ENCODE measurements at places on chromosomes 7 and 10. TPM values are rescaled to one million over a fixed set of nuclear protein-coding genes. Genes with fewer than 3 reads are reported as not detected.

- H3K27ac ChIP-seq: no peak overlapping the region
- H3K4me3 ChIP-seq: no peak overlapping the region
- H3K4me1 ChIP-seq: peaks cover 2% of the 10 kb centered on the region
- H3K27me3 ChIP-seq: peaks cover 16% of the 10 kb centered on the region
- no peaks in the 10 kb centered on the region for H3K36me3 ChIP-seq
- no peak for DNase-seq
These were observed 293.3 kb upstream of the SP4 start for GRCh38 chr7:21134631-21135030.

GRCh38 chr10:49168831-49169500 is 19.2 kb downstream of the TMEM273 start:
- no peaks in the 10 kb centered on the region for H3K36me3 ChIP-seq
- H3K27ac ChIP-seq: no peak overlapping the region
- H3K4me3 ChIP-seq: no peak overlapping the region
- H3K4me1 ChIP-seq: no peaks in the 10 kb centered on the region

DNA sequence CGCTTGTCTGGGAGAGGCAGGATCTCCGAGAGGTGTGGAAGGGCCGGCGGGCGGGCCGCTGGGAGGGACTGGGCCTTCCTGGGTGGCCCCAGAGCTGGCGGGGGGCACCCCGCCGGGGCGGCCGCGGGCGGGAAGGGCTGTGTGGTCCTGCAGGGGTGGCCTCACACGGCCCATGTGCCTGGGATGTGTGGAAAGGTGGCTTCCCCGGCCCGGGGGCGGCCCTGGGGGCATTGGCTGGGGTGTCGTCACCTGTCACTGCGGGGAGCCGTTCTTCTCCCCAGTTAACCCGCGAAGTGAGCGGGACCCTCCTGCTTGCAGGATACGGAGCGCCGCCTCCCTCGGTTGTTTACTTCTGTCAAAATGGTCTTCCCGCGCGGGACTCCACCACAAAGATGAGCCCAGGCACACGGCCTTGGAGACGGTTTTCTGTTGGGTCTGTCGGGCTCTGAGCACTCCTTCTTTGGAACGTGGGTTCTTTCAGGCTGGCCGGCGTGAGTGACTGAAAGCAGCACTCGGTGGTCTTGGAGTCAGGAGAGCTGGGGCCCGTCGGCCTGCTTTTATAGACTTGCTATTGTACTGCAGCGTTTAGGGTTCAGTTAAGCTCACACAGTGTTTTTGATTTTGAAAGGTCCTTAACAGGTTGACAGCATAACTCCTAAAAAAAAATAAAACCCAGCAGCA is 700 bp downstream of the SMC3 start:
- DNase-seq: peak; percentile 82
- peak overlapping the region; percentile 97 for H3K4me3 ChIP-seq
- peak overlapping the region; percentile 99 for H3K27ac ChIP-seq
- no peaks in the 10 kb centered on the region for H3K27me3 ChIP-seq
- H3K4me1 ChIP-seq: no peaks in the 10 kb centered on the region
- H3K36me3 ChIP-seq: peaks cover 29% of the 10 kb centered on the region

GRCh38 chr7:70571403-70571934 is 560.5 kb upstream of the GALNT17 start:
- H3K36me3 ChIP-seq: no peaks in the 10 kb centered on the region
- peak; percentile 49 for DNase-seq
- H3K27ac ChIP-seq: peak overlapping the region; percentile 86
- H3K27me3 ChIP-seq: no peaks in the 10 kb centered on the region
- peak overlapping the region; percentile 22 for H3K4me3 ChIP-seq

DNA sequence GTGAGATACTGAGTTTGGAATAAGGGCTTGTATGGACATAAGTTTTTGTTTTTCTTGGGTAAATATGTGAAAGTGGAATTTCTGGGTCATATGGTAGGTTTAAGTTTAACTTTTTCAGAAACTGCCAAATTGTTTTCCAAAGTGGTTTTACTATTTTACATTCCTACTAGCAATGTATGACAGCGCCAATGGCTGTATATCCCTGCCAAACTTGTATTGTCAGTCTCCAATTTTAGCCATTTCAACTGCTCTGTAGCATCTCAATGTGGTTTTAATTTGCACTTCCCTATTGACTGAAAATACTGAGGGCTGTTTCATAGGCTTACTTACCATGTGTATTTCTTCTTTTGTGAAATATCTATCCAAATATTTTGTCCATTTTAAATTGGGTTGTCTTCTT is 90.5 kb upstream of the ZNF32 start:
- no peak overlapping the region for H3K27ac ChIP-seq
- H3K27me3 ChIP-seq: no peaks in the 10 kb centered on the region
- no peaks in the 10 kb centered on the region for H3K36me3 ChIP-seq
- no peak for DNase-seq

- H3K27ac ChIP-seq: no peak overlapping the region
- peaks cover 3% of the 10 kb centered on the region for H3K4me1 ChIP-seq
These were observed 101.2 kb upstream of the RPA3 start for GRCh38 chr7:7819442-7820247.

DNA sequence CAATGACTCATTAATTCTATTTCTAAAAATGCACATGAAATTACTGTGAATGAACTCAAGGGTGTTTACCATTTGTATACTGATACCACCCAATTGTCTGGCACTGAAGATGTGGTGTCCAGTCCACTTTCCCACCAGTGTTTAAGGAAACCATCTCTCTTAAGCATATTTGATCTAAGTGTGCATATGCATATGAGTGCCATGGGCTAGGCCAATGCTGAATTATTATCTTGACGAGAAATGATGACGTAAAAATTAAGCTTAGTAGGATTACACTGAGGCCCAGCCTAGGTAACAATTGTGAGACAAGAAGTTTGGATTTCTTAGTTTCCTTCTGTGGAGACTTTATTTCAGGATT is 59.7 kb downstream of the SVIL start:
- no peaks in the 10 kb centered on the region for H3K4me1 ChIP-seq
- H3K36me3 ChIP-seq: no peaks in the 10 kb centered on the region

DNA sequence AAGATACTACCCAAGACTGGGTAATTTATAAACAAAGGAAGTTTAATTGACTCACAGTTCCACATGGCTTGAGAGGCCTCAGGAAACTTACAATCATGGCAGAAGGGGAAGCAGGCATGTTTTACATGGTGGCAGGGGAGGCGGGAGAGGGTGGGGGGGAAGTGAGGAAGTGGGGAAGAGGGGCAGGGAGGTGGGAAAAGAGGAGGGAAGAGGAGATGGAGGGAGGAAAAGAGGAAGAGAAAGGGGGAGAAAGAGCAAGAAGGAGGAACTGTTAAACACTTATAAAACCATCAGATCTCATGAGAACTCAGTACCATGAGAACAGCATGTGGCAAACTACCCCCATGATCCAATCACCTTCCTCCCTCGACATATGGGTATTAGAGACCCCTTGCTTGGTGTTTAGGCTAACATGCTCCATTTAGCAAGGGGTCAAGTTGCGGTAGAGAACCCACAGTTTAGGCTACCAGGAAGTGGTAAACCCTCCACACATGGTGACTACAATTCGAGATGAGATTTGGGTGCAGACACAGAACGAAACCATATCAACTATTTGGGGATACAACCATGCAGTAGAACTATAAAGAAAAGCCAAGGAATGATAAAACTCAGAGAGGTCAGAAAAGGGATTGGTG is 3.5 kb upstream of the LMBR1 start:
- no peak overlapping the region for H3K4me3 ChIP-seq
- H3K36me3 ChIP-seq: no peaks in the 10 kb centered on the region
- H3K27ac ChIP-seq: no peak overlapping the region
- DNase-seq: no peak
- no peaks in the 10 kb centered on the region for H3K4me1 ChIP-seq

GRCh38 chr7:139061416-139061815 is 25.6 kb upstream of the ZC3HAV1L start:
- H3K4me1 ChIP-seq: no peaks in the 10 kb centered on the region
- H3K4me3 ChIP-seq: no peak overlapping the region
- H3K27me3 ChIP-seq: no peaks in the 10 kb centered on the region

DNA sequence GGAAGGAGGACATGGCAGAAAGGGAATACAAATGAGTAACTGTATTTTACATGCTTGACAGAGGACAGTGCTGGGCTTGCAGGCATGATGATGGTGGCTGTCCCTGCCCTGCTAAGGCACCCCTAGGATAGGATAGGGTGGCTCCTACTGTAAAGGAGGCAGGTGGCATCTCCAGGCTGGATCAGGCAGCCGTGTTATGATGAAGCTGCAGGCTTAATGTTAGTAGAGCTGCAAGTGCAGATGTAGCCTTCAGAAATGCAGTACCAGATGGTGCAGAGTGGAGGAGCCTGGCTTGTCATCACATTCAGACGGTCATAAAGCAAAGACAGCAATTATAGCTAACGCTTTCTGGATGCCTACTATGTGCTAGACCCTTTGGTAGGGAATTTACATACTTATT is 287.9 kb upstream of the PODXL start:
- no peaks in the 10 kb centered on the region for H3K27me3 ChIP-seq
- H3K36me3 ChIP-seq: no peaks in the 10 kb centered on the region
- H3K4me1 ChIP-seq: no peaks in the 10 kb centered on the region
- peak overlapping the region; percentile 21 for H3K27ac ChIP-seq
- DNase-seq: no peak

GRCh38 chr7:633381-634018 is 93.0 kb upstream of the DNAAF5 start:
- no peak for DNase-seq
- no peak overlapping the region for H3K4me3 ChIP-seq
- H3K27me3 ChIP-seq: no peaks in the 10 kb centered on the region

- no peak for DNase-seq
- no peaks in the 10 kb centered on the region for H3K27me3 ChIP-seq
- H3K4me3 ChIP-seq: no peak overlapping the region
- H3K4me1 ChIP-seq: no peaks in the 10 kb centered on the region
These were observed 154.1 kb upstream of the KMT2E start for GRCh38 chr7:104859754-104860426.

- no peak overlapping the region for H3K4me3 ChIP-seq
- DNase-seq: no peak
- peaks cover 23% of the 10 kb centered on the region for H3K36me3 ChIP-seq
These were observed 102.7 kb downstream of the MAD1L1 start for GRCh38 chr7:2130096-2130375.

GRCh38 chr7:106858618-106859532 is 6.2 kb upstream of the PIK3CG start:
- H3K36me3 ChIP-seq: no peaks in the 10 kb centered on the region
- H3K27me3 ChIP-seq: no peaks in the 10 kb centered on the region
- H3K4me3 ChIP-seq: no peak overlapping the region
- no peaks in the 10 kb centered on the region for H3K4me1 ChIP-seq

DNA sequence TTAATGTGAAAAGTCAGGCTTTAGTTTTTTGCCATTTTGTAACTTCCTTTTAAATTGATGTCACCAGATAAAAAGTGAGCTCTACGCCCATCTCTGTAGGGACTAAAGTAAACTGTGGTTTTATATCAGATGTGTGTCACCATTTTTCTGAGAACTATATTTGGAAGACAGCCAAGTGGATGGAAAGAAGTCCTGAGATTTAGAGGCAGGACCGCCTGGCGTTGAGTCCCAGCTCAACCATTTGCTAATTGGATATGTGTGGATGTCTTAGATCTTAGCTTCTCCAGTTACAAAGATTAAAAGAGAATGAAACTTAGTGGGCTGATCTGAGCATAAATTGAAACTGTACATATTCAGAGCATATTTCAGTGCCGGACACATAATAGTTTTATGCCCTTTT is 691.6 kb upstream of the CELF2 start:
- no peak overlapping the region for H3K4me3 ChIP-seq
- no peak for DNase-seq
- no peaks in the 10 kb centered on the region for H3K36me3 ChIP-seq
- H3K4me1 ChIP-seq: no peaks in the 10 kb centered on the region
- no peak overlapping the region for H3K27ac ChIP-seq

GRCh38 chr7:2680792-2681490 is 7.1 kb upstream of the AMZ1 start:
- DNase-seq: peak; percentile 95
- no peak overlapping the region for H3K4me3 ChIP-seq
- H3K27me3 ChIP-seq: peaks cover 2% of the 10 kb centered on the region

DNA sequence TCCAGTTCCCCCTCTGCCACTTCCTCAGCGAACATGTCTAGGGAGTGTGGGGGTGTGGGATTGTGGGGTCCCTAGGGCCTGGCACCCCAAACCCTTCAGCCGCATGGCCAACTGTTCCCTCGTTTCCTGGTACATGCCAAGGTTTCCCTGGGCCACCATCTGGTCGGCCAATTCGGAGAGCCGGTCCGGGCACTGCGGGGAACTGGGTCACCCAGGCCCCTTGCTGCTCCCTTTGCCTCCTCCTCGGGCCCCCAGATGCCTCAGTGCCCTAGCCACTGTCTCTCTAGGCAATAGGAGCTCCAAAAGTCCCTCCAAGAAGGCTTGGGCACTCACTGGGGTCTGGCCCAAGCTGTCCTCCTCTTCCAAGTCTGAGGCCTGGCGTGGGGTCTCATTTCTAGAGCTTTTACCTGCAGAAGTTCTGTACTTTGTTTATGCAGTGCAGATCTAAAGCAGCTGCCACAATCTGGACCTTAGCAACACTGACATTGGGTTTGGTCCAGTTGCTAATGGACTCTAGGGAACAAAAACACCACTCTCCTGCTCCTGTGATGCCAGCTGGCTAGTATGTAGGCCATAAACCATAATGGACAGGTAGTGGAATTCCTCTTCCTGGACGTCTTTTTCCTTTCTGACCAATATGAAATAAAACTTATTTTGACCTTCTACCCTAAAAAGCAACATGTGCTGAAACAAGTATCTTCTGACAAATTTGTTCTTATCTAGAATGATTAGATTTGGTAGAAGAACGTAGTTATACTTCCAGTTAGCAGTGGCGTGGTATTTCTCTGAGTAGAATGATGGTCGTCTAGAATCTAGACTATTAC is 172.9 kb downstream of the LRRC4 start:
- H3K4me3 ChIP-seq: no peak overlapping the region
- no peak overlapping the region for H3K27ac ChIP-seq
- H3K27me3 ChIP-seq: no peaks in the 10 kb centered on the region
- peaks cover 24% of the 10 kb centered on the region for H3K36me3 ChIP-seq

DNA sequence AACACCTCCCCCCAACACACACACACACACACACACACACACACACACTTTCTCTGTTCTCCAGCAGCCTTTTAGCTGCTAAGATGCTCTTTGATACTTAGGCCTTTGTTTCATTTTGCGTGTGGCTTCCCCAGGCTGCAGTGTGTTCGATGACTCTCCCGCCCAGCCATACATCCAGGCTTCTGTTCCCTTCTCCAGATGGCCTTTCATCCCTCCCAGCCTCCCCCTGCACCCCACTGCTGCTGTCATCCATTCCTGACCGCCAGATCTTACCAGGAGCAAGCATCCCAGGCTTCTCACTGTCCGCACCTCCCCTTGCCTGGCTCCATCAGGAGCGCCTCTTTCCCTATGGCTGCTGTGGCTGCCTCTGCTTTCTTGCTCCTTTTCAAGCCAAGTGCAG is 77.8 kb upstream of the PPIF start:
- DNase-seq: no peak
- H3K27me3 ChIP-seq: no peaks in the 10 kb centered on the region
- H3K27ac ChIP-seq: peak overlapping the region; percentile 72
- no peak overlapping the region for H3K4me3 ChIP-seq

IGFBP1 gene
- total RNA-seq: not detected

MACROH2A2 gene
- 197 TPM for total RNA-seq

COL1A2 gene
- 42.2 TPM for total RNA-seq

GATA3 gene
- total RNA-seq: 106 TPM

ADAM22 gene
- total RNA-seq: 12.2 TPM

GDF10 gene
- not detected for total RNA-seq

SPDYE8 gene
- not detected for total RNA-seq

MYH16 gene
- not detected for total RNA-seq

HOXA1 gene
- total RNA-seq: not detected

TRIM50 gene
- total RNA-seq: 0.24 TPM

CYP17A1 gene
- total RNA-seq: not detected

UNC5B gene
- total RNA-seq: 14.5 TPM

ABCC2 gene
- 0.22 TPM for total RNA-seq

ELMO1 gene
- 98.2 TPM for total RNA-seq

CUZD1 gene
- 0.50 TPM for total RNA-seq

PLXNA4 gene
- 33.3 TPM for total RNA-seq
